GM19239 (cell line): ENCODE measurements at places on chromosomes 1 and 21.

DNA sequence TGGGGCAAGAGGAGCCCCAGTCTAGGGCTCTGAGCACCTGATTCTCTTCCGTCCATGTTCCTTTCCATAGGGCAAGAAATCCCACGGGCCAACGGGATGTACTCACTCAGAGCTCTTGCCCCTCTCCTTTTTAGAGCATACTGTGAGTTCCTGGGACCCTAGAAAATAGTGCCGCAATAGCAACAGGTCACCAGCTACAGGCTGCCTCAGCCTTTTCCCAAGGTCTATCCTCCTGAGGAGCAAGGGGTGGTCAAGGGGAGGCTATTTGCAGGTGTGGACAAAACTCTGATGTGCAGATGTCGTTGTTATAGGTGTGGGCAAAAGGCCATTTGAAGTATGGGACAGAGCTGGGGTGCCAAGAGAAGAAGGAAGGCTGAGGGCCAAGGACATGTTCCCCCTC lies 1.6 kb upstream of the QSOX1 start:
- no peak for DNase-seq

- no peak for DNase-seq
These were observed 30.4 kb downstream of the H3-3A start for GRCh38 chr1:226092965-226093364.

DNA sequence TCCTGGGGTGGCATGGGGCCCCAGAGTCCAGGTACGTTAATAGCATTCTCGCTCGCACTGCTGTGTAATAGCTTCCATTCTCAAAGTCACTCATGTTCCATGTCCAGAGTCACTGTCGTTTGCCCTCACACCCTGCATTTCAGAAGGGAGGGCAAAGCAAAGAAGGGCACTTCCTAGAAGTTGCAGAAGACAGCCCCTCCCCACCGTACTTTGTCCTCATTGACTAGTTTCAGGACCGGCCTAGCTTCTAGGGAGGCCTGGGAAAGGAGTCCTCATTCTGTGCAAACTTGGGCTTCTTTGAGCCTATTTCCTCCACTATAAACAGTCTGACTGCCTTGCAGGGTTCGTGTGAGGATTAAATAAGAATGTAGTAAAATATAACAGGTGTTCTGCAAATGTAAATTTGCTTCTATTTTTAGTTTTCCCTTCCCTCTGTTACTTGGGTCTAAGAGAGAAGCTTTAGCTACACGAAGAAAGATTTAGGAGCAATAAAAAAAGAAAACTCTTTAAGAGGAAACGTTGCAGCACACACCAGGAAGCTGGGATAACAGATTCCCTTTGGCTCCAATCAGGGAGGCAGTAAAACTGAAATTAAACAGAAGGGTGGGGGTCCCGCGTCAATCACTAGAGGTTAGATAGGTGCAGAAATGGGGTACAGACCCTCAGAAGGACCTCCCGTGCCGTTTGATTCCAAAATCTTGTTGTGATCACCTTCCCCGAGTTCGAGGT lies 40.1 kb downstream of the ACTL8 start:
- DNase-seq, result no peak

- DNase-seq, result no peak
These were observed 43.5 kb downstream of the MORN1 start for GRCh38 chr1:2347896-2348295.

GRCh38 chr1:2547210-2548067 lies 8.7 kb upstream of the TNFRSF14 start:
- DNase-seq, result no peak

- DNase-seq, result no peak
These were observed 128.7 kb downstream of the PPIAL4G start for GRCh38 chr1:148354284-148354912.

DNA sequence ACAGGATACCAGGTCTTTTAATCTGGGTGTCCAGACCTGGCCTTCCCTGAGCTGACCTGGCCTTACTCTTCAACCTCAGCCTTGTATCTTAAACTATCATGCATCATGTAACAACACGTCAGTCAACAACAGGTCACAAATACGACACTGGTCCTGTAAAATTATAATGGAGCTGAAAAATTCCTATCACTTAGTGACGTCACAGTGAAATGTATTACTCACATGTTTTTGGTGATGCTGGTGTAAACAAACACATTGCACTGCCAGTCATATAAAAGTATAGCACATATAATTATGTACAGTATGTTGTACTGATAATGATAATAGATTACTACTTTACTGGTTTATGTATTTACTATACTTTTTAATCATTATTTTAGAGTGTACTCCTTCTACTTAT lies 31.5 kb downstream of the ESRRG start:
- no peak for DNase-seq

- no peak for DNase-seq
These were observed 71.3 kb downstream of the DNM3 start for GRCh38 chr1:171912509-171913175.

GRCh38 chr1:162373541-162374260 lies 3.0 kb downstream of the SPATA46 start:
- DNase-seq, result no peak

- DNase-seq, result no peak
These were observed 19.4 kb downstream of the TCP10L start for GRCh38 chr21:32565856-32566465.

GRCh38 chr21:45155910-45156309 lies 81.5 kb downstream of the ADARB1 start:
- DNase-seq, result no peak

DNA sequence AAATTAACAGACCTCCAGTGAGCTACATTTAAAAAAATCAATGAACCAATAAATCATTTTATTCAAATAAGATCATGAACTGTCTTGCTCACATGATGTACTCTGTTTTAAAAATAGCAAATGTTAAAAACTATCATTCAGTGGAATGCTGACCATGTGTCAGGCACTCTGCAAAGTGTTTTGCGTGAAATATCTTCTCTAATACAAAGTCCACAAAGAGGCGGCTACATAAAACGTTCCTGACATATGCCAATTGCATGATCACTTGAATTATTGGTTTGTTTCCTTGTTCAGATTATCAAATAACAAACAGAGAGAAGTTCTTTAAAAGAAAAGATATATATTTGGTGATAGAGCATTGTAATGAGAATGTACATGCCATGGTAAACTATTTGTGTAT lies 10.7 kb downstream of the FMO2 start:
- no peak for DNase-seq

- no peak for DNase-seq
These were observed 1.3 kb downstream of the ATXN7L2 start for GRCh38 chr1:109485001-109485400.
